D721Med (cell line): ENCODE measurements at places on chromosomes 4 and X.

DNA sequence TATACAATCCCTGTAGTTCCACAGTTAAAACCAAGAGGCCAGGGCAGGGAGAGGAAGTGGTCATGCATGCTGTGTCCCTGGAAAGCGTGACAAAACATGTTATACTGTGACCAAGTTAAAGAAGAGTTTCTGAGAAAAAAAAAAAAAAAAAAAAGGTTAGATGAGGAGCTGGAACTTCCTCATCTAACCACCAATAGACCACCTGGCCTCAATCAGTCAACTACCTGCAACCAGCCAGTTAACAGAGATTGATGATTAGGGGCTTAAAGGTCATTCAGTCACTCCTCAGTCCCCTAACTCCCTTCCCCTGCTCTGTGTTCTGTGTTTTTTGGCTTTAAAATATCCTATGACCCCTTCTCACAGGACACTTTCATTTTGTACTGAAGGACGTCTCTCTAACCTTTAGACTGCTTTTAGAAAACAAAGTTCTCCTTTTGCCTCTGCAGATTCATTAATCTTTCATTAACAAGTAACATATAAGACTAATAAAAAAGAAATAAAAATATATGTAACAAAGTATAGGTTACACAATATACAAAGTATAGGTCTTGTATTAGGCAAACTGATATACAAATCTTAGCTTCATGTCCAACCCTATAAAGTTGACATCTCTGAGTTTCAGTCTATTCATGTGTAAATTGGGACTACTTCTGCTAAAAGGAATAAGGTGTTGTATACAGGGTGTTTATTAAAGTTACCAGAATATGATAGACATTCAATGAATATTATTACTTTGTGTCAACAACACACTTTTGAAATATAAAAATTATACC, 179.1 kb upstream of the NDST4 start:
- DNase-seq, result no peak

DNA sequence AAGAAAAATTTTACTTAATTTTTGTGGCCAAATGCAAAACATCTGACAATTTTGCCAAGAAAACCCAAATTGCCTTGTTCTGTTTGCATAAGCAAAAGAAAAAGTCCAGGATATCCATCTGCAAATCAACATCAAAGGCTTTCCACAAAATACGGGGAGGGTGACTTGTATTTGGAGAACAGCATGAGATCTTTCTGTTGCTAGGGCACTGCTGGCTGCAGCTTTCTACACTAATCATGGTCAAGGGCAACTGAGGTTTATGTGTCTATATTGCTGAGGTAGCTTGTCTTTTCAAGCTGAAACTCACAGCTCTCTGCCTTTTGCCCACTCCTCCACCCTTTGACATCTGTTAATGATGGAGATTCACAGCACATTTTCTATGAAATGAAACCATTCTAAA, 389.1 kb downstream of the NKX6-1 start:
- no peak for DNase-seq

GRCh38 chr4:152112190-152112589, 351.4 kb upstream of the GATB start:
- no peak for DNase-seq

- DNase-seq, result no peak
Measured at GRCh38 chr4:7964890-7965662, 25.4 kb upstream of the AFAP1 start.

DNA sequence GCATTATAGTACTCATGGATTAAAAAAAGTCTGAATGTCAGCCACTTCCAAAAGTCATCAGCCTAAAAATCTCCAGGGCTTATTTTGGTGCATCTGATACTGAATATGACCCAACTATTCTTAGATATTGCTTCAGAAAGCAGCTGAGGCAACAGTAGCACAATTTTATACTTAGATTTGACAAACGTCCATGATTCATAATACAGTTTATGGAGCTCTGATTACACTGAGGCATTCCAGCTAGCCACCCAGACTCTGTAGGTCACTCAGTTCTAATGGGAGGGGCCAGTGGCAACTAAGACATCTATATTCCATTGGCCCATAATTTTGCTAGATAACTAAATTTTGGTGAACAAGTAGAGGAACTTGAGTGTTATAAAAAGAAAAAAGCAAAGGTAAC, 10.3 kb downstream of the SPATA4 start:
- DNase-seq, result no peak
